ENCODE measurements at places on chromosomes 4 and X.

DNA sequence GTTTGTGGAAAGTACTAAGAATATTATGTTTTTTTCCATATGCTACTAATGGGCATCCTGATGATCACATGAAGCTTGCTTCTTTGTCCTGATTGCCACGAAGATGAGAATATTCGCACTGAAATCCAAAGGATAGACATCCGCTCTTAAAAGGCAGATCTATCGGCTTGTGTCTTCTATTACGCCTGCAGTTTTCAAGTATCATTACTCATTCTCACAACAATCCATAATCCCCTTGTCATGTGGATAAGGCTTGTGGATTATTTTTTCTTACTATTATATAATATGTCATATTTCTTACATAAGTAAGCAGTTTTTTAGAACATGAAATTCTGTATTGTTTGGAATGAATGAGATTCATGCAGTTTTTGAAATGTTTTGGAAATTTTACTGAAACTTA lies 62.8 kb downstream of the KCNIP4 start:
- no peak for DNase-seq

DNA sequence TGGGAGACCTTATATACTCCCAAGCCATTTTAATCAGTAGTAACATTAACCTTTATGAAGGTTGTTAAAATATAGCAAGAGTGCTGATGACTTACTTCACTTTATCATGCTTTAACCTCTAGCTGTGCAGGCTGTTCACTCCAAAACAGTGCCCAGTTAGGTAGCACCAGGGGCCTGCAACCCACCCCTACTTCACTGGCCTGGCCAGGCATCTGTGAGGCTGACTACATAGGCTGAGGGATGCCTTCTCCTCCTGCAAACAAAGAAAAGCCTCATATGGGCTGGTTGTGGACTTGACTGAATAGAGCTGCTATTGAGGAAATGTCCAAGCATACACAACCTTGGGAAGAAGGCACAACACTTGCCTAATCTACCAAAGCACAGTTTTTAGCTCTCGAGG lies 172.8 kb downstream of the SHROOM3 start:
- DNase-seq, result no peak

DNA sequence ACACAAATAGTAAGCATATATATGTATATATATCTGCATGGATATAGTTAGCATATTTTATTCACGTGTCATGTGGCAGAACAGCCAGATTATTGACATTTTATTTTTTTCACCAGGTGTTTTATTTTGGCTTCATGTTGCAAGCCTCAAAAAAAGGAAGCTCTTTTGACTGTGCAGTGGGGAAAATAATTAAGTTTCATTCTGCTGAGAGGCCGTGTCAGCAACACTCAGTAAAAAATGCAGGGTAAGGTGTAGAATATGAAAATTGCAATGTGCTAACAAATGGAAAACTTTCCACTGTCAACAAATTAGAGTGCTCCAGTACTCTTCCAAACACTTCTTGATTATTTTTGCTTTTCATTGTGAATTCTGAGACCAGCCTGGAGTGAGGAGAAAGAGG lies 511.5 kb downstream of the GLUD2 start:
- no peak for DNase-seq

DNA sequence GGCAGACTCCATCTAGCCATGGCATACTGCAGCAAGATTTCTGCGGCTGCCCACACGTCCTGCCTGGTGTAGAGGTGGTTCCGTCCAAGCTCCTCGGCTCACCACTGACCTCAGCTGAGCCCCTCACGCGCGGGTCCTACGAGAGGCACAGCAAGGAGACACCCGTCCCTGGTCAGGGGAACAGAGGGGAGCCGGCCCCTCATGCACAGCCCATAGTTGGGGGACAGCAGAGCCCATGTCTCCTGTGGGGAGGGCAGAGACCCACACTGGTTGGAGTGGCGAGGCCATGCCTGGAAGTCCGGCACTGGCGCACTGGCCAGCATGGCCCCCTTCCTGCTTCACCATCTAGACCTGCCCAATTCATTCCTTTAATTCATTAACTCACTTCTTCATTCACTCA lies 80.8 kb downstream of the HTRA3 start:
- no peak for DNase-seq

GRCh38 chr4:132502096-132502552 lies 647.0 kb upstream of the PCDH10 start:
- DNase-seq, result no peak

DNA sequence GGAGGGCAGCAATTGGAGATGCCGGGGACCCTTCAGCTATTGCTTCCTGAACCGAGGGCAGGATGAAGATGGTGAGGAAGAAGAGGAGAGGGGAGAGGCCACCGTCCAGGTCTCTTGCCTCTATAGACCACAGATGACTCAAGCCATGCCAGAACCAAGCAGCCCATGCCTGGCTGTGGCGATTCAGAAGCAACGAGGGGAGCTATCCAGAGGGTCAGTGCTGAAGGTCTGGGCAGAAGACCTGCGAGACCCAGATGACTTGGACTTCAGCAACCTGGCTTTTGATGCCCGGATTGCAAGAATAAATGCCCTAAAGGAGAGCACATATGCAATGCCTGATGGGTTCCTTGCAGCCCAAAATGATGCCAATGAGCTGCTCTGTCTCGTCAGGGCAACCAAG lies 70.2 kb upstream of the PRPS2 start:
- no peak for DNase-seq

GRCh38 chr4:58600290-58600689 lies 1490.1 kb upstream of the IGFBP7 start:
- no peak for DNase-seq

DNA sequence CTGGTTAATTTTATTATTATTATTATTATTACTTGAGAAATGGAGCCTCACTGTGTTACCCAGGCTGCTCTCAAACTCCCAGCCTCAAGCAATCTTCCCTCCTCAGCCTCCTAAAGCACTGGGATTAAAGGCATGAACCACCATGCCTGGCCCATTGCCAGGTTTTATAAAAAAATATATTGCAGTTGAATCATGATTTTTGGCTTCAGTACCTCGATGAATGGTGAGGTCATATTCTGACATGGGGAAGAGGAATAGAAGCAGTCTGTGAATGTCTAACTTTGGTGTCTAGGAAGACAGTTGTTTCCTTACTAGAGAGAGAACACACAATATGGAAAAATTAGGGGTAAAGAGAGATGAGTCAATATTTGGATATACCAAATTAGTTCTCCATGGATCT lies 32.0 kb downstream of the CCSER1 start:
- DNase-seq, result no peak

DNA sequence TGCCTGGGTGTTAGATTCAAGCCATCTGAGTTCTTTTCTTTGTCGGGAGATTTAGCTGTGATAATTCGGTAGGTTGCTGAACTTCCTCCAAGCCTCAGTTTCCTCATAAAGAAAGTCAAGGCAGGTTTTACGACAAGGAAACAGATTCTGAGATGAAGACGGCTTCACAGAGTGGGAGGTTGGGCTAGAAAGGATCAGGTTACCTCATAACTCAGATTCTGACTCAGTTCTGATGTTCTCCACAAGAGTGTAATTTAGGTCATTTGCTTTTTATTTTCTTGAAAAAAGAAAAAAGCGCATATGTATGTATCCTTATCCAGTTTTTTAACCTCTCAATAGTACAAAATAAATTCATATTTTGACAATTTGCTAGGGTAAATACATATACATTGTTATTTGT lies 47.2 kb upstream of the ELOVL6 start:
- DNase-seq, result no peak

GRCh38 chr4:141022111-141022695 lies 111.1 kb downstream of the RNF150 start:
- DNase-seq, result no peak

DNA sequence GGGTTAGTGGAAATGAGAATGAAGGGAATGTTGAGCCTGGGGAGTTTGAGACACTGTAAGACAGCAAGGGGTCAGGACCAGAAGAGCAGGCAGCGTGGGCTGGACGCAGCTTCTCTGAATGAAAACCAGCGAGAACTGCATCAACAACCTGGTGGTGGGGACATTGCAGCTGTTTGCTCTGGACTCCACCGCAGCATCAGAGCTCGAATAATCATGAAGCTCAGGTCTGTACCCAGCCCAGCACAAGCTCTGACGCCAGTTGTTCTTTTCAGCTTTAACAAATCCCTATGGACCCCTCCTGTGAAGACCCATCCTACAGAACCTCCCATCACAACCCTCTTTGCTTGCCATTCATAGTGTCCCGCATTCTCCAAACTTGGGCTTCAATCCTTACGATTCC lies 106.8 kb upstream of the PNPLA4 start:
- DNase-seq, result no peak

GRCh38 chr4:83855044-83855443 lies 319.1 kb downstream of the GPAT3 start:
- no peak for DNase-seq

- DNase-seq, result no peak
Observed at GRCh38 chr4:29037501-29037900, 1682.7 kb upstream of the PCDH7 start.

DNA sequence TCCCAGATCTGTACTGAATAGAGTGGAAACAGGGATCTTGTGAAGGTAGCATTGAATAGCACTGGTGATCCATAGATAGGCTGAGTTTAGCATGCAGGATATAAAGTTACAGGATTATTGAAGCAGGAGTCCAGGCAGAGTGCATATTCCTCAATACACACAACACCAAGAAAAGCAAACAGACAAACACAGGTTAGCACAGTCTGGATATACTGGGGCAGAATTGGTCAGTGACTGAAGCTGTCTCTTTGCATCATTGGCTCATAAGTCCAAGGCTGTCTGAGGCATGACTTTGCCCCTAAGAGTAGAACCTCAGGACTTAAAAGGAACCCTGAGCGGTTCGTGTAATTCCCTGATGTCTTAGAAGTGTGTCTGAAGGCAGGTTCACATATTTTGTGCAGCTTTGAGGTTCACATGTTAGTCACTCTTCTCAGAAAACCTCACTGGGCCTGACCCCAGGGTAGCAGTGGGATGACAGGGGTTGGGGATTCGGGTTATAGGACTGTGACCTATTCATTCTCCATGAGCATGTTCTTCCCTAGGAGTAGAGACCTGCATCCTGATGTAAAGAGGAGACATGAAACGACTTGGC lies 134.6 kb downstream of the AASDH start:
- no peak for DNase-seq

DNA sequence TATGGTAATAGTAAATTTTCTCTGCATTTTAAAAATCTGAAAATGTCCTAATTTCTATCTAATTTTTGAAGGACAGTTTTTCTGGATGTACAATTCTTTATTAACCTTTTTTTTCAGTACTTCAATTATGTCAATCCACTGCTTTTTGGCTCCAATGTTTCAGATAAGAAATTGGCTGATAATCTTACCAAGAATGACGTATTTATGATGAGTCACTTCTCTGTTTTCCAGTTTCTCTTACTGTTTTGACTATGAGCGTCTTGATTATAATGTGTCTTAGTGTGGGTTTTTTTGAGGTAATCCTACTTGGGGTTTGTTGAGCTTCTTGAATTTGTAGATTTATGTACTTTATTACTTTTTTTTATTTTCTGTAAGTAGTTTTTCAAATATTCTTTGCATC lies 47.2 kb downstream of the UGT2B11 start:
- DNase-seq, result no peak

DNA sequence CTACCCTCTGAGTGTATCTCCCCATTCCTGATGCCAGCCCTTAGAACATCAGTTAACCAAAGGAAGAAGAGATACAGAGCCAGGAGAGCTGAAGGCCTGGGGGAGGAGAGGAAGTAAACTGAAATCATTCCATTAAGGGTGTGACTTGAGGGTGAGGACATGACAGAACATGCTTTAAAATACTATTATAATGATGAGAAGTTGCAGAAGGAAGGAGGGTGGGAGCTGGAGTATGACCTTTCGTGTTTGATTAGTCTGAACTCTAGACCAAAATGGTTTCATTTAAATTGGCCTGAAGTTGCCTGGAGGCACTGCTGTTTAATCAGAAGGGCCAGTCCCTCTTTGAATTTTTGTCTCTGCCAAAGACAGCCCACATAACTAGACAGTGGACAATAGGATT lies 11.4 kb downstream of the INTS6L start:
- no peak for DNase-seq

GRCh38 chr4:26201120-26201519 lies 119.7 kb upstream of the RBPJ start:
- DNase-seq, result no peak

DNA sequence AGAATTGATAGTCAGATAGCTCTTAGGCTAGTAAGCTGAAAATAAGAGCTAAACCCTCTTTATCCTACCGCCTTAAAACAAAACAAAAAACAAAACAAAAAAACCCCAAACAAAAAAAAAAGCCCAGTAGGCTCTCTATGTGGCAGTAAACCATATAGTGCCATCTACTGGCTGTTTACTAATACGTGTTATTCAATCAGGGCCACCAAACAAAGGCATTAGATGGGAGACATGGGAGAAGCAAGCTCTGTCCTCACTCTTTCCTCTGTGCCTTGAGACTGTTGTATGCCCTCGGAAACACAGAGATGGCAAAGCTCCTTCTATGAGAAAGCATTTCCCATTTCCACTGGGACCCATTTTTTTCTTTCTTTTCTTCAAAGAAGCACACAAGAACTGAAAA lies 148.8 kb upstream of the MID1 start:
- no peak for DNase-seq

DNA sequence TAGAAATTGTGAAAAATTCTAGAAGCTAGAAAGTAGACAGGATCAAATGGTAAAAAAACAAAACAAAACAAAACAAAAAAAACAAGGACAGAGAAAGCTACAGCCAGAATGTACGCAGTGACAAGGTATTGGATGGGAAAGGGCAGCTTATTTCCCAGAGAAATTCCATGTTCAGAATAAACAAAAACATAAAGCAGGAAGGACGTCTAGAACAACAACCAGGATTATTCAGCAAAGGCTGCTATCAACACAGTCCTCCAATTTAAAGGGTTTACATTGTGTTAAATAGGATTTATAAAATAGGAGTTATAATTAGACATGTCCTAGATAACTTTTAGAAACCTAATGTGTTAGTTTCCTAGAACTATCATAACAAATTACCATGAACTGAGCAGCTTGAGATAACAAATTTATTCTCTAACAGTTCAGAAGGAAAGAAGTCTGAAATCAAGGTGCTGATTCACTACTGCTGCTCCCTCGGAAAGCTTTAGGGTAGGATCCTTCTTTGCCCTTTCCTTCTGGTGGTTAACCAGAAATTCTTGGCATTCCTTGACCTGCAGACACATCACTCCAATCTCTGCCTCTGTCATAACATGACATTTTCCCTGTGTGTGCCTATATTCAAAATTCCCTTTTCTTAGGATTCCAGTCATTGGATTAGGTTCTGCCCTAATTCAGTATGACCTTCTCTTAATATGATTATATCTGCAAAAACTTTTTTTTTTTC lies 175.6 kb downstream of the SNCA start:
- DNase-seq, result no peak

DNA sequence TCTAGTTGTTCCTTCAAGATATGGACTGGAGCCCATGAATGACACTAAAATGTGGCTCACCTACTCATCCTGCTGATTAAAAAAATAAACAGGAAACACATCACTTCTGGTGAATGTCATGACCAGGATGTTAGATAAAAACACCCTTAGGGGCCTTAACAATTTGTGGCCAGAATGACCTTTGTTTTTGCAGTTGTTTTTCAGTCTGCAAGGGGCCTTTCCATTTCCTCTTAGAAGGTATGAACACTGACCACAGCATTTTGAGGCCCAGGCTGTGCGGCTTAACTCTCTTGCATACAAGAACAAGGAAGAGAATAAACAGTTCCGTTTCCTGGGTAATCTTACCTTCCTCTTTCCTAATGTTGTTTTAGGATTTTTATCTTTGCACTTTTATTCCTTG lies 113.2 kb downstream of the IL1RAPL2 start:
- no peak for DNase-seq

- DNase-seq, result no peak
Observed at GRCh38 chr4:5884796-5885195, 8.1 kb downstream of the CRMP1 start.

GRCh38 chrX:9038244-9038643 lies 4.3 kb upstream of the FAM9B start:
- no peak for DNase-seq

GRCh38 chrX:39476604-39477021 lies 621.1 kb downstream of the BCOR start:
- no peak for DNase-seq
